ENCODE measurements at places on chromosomes 16 and 17.

- DNase-seq = no peak
Observed at GRCh38 chr17:42681976-42682721, at the start of gene CNTNAP1. Gene CNTNAP1 (plus strand): TSS chr17:42682531. CDS start chr17:42682830, 299 bp downstream.

DNA sequence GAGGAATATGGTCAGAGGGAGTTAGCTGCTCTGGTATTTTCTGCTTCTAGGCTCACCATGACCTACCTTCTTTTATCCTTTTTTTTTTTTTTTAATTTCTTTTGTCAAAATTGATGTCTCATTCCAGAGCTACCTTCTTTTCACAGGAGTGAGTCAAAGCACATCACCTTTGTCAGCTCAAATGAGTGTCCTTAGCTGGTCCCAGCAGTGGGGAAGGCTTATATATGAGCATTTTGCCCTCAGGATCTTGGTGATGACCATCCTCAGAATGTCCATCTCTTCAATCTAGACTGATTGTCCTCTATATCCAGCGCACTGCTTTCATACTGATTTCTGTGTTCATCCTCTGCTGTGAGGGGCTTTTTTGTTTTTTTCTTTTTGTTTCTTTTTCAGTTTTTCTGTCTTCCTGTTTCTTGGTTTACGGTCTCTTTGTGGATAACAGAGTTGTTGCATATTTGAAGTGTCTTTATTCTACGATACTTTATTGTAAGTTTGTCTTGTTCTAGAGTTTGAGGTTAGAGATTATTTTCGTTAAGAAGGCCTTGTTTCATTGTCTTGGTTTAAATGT is 24.9 kb downstream of the CBFB start:
- DNase-seq = no peak

DNA sequence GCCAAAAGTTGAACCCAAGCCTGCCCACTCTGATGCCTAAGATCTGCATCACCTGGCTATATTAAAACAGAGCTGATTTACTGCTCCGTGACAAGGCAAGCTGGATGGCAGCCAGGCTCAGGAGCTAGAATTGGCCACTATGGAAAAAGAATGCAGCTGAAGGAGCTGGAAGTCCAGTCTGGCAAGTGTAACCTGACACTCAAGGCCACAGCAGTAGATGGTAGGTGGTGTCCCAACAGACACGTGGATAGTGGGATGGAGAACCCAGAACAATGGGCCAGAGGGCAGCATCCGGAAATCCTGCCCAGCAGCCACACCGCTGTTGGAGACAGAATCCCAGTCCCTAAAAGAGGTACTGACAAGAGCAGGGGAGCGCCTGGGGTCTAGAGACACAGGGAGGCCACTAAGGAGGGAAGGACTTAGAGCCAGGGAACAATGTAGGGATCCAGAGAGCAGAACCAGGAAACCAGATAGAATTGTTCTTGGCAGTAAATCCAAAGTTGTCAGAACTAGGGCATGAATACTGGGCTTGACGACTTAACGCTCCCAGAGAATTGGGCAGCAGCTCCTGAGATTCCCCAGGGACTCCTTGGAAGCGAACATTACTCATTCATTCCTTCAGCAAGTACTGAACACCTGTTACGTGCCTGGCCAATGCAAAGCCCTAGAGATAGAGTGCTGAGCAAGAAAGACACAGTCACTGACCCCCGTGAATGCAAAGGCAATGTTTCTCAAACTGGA is 85.7 kb downstream of the CDYL2 start:
- no peak for DNase-seq

DNA sequence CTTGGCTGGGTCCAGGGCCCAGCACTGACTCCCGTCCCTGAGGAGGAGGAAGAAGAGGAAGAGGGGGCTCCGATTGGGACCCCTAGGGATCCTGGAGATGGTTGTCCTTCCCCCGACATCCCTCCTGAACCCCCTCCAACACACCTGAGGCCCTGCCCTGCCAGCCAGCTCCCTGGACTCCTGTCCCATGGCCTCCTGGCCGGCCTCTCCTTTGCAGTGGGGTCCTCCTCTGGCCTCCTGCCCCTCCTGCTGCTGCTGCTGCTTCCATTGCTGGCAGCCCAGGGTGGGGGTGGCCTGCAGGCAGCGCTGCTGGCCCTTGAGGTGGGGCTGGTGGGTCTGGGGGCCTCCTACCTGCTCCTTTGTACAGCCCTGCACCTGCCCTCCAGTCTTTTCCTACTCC is 8.5 kb downstream of the HIRIP3 start:
- no peak for DNase-seq

- no peak for DNase-seq
Observed at GRCh38 chr16:86740906-86741799, 162.8 kb downstream of the FOXL1 start.

- no peak for DNase-seq
Observed at GRCh38 chr17:75917141-75917916, 12.6 kb upstream of the MRPL38 start.

DNA sequence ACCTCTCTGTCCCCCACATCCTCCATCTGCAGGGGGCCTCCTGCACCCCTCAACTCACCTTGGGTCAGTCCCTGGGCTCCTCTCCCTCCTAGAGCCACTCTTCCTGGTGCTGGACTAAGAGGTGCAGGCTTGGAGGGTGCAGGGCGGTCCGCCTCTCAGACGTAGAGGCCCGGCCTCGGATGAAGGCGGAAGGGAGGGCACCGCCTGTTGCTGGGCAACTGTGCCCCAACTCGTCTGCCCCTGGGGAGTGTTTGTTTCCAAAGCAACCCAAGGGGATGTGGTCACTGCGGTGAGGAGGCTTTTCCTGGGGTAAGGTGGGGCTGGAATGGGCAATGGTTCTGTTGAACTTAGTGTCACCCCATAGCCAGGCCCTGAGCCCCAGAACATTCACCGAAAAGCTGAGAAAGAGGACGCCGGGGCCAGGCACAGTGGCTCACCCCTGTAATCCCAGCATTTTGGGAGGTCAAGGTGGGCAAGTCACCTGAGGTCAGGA is at the start of gene C16orf54:
TSS of gene C16orf54 (minus strand) at position 138 of the 493 bp plus-strand sequence. CDS start 1,039 bp downstream, outside the sequence.
- DNase-seq = peak; percentile 83

GRCh38 chr17:75272848-75273184 is 1.8 kb upstream of the MIF4GD start:
- no peak for DNase-seq

- DNase-seq = no peak
Observed at GRCh38 chr17:49038544-49038943, 41.4 kb downstream of the IGF2BP1 start.

GRCh38 chr17:1239210-1239609 is 31.0 kb upstream of the BHLHA9 start:
- DNase-seq = no peak

GRCh38 chr17:68048996-68049395 is 13.5 kb downstream of the KPNA2 start:
- no peak for DNase-seq

- no peak for DNase-seq
Observed at GRCh38 chr16:31436221-31437045, 6.2 kb downstream of the ZNF843 start.

DNA sequence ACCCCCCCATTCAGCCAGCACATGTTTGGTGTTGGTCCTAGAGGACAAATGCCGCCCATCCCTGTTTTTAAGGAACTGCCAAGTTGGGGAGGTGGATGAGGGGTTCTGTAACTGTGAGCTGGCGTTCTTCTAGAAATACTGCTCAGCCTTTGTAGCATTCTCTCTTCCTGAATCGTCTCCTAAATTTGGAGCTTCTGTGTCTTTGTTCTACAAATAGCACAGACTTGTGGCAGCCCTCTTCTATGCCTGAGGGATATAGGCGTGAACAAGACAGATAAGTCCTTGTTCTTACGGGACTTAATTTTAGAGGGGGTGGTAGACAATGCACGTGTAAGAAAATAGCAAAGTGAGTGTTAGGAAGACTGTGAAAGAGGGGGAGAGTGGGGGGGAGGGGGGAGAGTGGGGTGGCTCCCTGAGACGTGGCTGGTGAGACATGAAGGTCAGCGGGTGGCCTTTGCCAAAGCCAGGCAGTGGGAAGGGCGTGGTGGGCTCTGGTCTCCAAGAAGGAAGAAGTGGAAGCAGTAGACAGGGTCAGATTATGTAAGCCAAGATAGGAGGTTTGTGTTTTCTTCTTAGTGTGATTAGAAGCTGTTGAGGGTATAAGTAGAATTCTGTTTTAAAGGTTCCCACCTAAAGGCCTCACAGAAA is 9.9 kb downstream of the MFSD11 start:
- DNase-seq = no peak

- no peak for DNase-seq
Observed at GRCh38 chr17:41486809-41487530, 2.7 kb downstream of the KRT36 start.

GRCh38 chr16:19595043-19595767 is 39.7 kb downstream of the VPS35L start:
- DNase-seq = no peak

- no peak for DNase-seq
Observed at GRCh38 chr17:8877984-8878383, 10.5 kb upstream of the PIK3R6 start.

DNA sequence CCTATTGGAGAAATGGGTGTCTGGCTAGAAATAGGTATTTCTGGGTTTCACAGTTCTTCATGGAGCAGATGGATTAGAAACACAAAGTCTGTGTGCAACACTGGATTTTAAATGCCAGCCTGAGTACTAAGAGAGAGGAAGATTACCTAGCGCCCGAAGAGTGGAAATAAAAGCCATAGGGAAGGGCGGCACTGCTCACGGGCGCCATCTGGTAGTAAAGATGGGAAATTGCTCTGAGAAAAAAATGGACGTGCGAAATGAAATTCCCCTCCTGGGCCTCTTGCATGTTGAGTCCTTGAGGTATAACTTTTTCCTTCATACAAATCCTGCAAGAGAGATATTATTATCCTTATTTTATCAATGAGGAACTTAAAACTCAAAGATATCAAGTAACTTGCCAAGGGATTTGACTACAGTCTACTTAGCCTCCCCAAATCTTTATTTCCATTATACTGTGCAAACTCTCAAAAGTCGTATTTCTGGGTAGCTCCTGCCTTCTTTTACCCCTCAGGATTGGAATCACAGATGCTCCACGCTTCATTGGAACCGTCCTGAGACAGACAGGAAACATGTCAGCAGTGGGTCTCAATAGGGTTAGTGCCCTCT is 72.8 kb downstream of the MMD start:
- no peak for DNase-seq

DNA sequence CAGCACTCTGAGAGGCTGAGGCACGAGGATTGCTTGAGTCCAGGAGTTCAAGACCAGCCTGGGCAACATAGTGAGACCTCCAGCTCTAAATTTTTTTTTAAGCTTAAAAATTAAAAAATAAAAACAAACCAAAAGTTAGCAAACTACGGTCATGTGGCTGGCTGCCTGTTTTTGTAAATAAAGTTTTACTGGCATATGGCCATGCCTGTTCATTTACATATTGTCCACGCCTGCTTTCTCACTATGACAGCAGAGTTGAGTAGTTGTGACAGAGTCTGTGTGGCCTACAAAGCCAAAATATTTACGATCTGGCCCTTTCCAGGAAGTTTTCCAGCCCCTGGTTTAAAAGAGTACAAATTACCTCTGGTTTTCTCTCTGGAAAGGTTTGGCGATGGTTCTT is 3.3 kb downstream of the SLX4 start:
- no peak for DNase-seq

DNA sequence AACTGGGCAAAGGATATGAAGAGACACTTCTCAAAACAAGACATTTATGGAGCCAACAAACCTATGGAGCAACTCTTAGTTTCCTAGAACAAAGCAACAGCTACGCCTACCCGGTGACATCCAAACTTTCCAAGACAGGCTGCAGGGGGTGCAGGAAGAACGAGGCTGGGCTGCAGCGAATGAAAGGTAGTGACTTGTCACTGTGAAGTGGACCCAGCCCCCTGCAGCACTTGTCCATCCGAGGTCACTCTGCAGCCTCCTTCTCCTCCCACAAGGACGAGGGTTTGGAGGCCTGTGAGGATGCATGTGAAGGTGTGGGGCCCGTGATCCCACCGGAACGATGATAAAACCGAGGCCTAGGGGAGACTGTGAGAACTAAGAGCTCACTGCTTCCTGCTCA is 192.6 kb upstream of the RPL38 start:
- no peak for DNase-seq

DNA sequence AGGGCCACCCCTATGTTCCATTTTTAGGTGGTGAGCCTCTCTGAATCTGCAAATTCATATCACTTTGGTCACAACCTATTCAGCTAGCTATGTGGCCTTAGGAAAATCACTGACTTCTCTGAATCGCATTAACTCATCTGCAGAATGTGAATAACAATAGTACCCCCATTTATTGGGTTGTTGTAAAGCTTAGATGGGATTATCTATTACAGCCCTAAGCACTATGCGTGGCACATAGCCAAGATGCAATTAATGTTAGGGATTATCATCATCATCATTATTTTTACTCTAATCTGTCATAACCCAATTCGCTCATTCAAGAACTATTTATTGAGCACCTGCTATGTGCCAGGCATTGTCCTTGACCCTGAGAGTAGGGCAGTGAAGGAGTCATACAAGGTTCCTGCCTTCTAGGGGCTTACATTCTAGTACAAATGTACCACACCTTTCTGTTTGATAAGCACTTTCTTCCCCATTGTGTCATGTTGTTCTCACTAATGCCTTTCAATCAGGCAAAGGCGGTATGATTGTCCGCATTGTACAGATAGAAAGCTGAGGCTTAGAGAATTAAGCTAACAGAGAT is 38.5 kb downstream of the CHD9 start:
- no peak for DNase-seq

DNA sequence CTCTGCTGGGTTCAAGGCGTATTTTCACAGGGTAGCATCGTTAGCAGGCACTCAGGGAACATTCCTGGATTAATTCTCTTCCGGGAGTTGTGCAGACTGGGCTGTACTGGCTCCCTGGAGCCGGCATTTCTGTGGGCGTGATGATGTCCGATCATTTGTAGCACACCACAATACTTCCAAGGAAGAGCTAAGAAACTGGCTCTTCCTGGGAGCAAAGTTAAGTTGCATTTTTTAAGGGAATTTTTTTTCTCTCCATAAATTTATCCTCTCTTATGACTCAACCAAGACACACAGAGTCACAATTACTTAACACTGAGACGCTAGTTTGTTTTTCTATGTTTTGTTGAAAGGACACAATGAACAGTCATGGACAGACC is 211.6 kb upstream of the FOXF1 start:
- no peak for DNase-seq

GRCh38 chr17:31690151-31690551 is 168.9 kb downstream of the COPRS start:
- DNase-seq = no peak

DNA sequence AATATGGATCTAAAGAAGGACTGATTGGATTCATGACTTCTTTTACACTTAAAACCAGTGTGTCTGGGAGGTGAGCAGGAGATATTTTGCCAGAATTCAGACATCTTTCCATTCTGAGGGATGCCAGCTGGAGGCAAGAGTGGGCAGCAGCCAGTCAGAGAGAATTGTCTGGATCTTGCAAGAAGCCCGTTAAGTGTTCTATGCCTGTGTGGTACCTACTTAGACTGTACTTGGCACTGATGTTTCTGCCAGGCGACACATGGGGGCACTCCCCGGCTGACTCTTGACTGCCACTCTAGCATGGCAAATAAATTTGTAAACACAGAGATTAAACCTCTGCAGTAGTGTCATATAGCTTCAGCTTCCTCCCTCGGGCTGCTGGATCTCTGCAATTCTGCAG is 247.7 kb downstream of the UTP18 start:
- no peak for DNase-seq

DNA sequence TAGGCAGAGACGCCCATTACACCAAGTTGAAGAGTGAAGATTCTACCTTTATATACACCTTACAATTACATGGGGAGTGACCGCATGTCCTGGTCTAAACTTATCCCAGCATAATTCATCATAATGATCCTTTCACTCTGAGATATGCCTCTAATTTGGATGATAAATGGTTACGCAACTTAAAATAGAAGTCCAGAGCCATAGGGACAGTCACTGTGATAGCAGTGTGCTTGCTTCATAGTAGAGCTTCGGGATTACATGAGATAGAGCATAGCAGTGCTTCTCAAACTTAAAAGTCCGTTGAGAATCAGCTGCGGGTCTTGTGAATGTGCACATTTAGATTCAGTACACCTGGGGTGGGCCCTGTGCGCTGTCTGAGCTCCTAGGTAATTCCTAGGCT is 16.9 kb downstream of the USP10 start:
- no peak for DNase-seq

Measured in activated CD8-positive, alpha-beta memory T cell treated with anti-CD3 and anti-CD28 coated beads for 1 hour (primary cell).